ENCODE measurements at places on chromosomes 6 and 20. TPM values are rescaled to one million over a fixed set of nuclear protein-coding genes. Genes with fewer than 3 reads are reported as not detected.

CALHM5 gene
- 7.7 TPM for total RNA-seq

GPLD1 gene
- 0.43 TPM for total RNA-seq

FOXA2 gene
- total RNA-seq, result not detected

SIRPD gene
- under 0.01 TPM for total RNA-seq

GTSF1L gene
- total RNA-seq, result not detected

LST1 gene
- total RNA-seq, result not detected

TMEM217 gene
- 2.9 TPM for total RNA-seq

FRMD1 gene
- total RNA-seq, result not detected

AP5S1 gene
- total RNA-seq, result 17.7 TPM

SLC52A3 gene
- total RNA-seq, result not detected

MCCD1 gene
- total RNA-seq, result not detected

CRIP3 gene
- not detected for total RNA-seq

DNA sequence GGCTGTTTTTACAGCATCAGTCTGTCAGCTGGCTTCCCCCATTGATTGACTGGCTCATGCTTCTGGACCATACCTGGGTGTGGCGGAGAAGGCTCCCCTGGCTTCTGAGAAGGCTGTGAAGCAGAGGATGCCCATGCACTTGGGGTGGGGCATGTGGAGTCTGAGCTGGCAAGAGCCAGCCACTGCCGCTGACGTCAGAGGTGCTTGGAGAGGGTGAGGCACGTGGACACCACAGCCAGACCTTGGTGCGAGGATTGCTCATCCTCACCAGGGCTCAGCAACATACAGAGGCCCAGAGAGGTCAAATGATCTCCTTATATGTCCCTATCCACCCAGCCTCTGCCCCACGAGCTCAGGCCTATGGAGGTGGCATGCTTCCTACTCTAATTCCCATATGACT lies 211.2 kb upstream of the PMEPA1 start:
- no peak for DNase-seq

DNA sequence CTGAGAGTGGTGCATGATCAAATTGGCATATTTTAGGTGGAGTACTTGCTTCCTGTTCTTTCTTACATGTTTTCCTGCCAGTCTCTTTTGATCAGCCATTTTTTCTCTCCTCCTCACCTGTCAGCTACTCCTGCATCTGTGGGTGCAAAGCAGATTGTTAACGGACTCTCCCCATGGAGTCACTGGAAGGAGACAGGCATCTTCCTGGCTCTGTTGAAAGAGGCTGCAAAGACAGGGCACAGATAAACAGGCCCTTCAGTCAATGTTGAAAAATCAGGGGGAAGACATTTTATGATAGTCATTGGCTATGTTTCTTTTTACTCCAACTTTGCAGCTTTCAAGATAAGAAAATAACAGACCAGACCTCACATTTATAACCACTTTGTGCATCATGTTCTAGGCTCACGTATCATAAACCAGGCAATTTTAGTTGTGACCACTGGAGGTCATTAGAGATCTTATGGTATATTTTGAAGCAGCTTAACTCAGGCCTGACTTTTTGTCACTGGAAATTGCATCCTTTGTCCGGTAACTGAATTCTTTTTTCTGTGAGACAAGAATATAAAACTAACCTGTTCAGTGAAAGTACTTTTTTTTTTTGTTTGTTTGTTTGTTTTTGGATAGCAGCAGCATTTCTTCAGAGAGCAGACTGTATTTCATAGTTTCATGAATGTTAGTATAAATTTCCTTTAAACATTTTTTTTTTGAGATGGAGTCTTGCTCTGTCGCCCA lies 20.1 kb downstream of the ECT2L start:
- peak; percentile 74 for DNase-seq

DNA sequence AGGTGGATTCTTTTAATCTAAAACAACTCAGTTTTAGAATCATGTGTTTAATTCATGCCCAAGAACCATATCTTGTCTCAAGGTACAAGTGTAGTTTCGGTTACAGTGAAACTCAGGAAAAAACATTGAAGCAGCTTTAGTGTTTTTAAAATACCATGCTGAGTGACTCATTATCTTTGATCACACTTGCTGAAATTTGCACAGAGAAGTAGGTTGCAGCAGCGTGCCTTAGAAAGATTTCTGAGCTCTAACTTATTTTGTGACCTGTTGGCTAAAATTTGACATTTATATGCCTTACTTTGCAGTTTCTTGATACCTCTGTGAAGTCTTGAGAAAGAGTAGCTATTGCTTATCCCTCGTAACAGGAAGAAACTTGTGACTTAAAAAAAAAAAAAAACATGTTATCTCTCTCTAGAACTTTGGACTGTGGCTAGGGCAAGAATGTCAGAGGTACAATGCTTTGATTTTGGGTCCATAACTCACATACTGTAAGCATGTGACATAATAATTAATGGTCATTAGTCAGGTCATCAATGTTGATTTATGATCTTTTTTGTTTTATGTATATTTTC lies 34.5 kb upstream of the FUCA2 start:
- DNase-seq, result peak; percentile 49

GRCh38 chr6:33967265-33967767 lies 163.5 kb upstream of the MLN start:
- DNase-seq, result no peak

GRCh38 chr6:114194362-114195026 lies 148.3 kb downstream of the HS3ST5 start:
- peak; percentile 2 for DNase-seq

- no peak for DNase-seq
These were observed 31.1 kb downstream of the NCOA7 start for GRCh38 chr6:125821825-125822281.

DNA sequence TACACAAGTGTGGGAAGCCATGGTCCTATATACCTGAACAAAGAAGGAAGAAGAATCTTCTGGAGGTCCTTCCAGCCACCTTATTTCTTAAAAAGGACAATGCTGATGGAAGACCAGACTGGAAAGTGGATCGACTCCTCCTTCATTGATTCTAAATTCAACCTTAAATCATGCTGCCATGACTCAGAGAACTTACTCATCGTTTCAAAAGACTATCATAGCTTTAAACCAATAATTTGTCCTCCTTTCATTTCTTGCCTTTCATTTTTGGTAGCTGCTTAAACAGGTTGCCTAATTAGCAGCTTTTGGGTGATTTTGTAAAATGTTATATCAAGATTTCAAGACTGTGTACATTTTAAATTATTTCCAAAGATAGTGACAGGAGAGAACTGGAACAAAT lies 60.8 kb downstream of the RTN4IP1 start:
- no peak for DNase-seq

DNA sequence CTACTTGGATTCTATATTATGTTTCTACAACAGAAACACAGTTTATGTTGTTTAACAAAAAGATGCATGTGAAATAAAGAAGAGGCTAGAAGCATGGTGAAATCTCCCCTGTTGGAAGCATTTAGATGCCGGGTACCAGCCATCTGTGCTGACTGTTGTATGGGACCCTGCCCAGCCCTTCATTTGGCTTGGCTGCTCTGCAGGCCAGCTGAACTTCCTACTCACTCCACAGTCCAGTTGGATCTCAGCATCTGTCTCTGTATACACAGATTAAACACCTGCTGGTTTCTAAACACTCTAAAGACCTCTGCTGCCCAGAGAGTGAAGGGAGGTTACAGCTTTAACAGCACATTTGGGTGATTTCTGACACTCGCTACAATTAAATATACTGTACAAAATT lies 228.3 kb downstream of the SLC35F1 start:
- DNase-seq, result no peak

DNA sequence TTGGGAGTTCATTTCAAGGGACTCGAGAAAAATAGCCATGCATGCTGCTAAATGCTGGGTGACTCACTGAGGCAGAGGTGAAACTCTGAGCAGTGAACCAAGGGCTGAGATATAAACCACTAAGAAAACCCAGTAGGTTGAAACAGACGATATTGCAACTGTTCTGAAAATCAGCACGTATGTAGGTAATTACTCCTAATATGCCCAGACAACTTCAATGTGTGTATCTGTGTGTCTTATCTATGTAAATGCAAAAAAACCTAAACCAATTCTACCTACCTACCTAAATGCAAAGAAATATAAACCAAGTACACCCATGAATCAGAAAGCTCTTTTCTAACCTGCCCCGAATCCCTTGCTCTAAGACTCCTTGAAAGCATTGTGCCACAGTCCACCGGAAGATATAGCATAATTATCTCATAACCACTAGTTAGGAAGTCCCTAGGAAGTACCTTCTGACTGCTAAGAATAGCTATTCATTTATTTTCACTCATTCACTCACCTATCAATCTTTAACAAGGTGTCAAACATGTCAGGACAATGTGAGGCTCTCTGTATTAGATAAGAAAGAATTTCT lies 458.7 kb upstream of the RUNX2 start:
- DNase-seq, result no peak

DNA sequence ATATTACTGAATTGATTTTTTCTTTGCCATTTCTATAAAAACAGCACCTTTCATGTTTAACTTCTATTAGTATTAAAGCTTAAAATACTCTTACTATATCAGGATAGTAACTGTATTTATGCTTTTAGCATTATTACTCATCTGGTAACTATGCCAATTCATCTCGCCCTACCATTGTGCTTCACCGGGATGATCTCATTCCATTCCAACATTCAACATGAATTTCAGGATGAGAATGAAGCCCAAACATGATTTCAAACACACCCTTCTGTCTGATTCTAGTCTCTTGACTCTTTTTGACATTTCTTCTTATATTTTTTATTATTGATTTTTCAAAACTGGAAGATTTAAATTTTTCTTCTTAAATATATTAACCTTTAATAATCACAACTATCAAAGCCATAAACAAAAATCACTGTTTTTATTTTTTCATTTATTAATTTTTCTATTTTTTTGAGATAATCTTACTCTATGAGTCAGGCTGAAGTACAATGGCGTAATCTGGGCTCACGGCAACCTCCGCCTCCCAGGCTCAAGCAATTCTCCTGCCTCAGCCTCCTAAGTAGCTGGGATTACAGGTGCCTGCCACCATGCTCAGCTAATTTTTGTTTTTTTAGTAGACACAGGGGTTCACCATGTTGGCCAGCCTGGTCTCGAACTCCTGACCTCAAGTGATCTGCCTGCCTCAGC lies 46.7 kb downstream of the GJA1 start:
- DNase-seq, result no peak

DNA sequence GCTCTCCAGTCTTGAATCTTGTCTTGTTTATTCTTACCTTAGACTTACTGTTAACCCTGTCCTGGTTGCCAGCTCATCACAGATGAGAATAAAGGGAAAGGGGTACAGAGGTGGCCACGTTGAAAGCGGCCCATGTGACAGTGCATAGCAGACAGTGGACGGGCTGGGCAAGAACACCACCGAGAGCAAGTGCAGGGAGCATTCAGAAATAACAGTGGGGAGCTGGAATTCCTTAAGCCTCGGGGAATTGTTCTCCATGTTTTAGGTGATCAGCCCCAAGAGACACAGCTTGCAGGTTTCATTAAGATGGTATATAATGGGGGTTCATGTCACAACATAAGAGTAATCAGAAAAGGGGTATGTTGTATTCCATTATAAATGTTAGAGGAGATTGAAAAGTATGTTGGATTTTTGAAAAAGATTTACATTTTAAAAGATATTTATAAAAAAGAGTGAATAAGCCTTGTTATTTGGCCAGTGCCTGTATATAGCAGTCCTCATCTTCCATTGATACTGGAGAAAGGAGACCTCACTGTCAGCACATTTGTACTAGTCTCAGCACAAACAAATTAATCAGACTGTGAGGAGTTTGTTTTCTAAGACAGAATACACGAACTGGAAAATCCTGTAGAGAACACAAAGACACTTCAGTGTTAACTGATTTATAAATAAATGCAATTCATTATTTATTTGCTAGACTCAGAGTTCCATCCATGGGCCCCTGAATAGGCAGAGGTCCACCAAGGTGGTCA lies 35.4 kb downstream of the VAPB start:
- no peak for DNase-seq

DNA sequence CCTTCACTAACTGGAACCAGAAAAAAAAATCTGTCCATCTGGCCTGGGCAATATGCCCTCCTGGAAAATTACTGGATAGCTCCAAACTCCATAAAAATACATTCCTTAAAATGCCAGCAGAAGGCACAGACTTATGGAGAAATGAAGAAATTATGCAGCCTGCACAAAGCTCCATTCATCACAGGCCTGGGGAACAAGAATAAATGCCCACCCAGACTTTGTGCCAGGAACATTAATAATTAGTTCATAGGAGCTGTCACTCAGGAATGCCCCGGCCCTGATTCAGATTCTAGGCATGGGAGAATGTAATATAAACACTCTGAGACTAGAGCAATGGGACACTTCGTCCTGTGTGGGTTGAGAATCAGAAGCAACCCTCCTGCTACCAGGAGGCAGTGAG lies 199.3 kb downstream of the OTOR start:
- no peak for DNase-seq

DNA sequence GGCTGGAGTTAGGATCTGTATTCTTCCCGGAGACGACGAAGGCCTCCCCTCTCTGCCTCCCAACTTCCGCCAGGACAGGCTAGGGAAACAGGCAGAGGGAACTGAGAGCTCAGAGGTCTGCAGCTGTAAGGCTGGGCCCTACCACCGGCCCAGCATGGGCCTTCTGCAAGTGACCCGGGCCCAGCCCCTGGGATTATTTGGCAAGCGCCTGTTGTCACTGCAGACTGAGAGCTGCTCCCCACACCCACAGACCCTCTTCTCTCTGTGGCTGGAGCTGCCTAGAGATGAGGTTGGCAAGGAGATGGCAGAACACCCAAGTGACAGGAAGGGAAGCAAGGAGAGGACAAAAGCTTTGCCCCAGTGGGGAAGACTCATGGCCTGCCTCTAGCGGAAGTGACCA lies 212.6 kb downstream of the ZDHHC14 start:
- DNase-seq, result no peak

GRCh38 chr6:149646599-149646998 lies 1.9 kb downstream of the KATNA1 start:
- no peak for DNase-seq

DNA sequence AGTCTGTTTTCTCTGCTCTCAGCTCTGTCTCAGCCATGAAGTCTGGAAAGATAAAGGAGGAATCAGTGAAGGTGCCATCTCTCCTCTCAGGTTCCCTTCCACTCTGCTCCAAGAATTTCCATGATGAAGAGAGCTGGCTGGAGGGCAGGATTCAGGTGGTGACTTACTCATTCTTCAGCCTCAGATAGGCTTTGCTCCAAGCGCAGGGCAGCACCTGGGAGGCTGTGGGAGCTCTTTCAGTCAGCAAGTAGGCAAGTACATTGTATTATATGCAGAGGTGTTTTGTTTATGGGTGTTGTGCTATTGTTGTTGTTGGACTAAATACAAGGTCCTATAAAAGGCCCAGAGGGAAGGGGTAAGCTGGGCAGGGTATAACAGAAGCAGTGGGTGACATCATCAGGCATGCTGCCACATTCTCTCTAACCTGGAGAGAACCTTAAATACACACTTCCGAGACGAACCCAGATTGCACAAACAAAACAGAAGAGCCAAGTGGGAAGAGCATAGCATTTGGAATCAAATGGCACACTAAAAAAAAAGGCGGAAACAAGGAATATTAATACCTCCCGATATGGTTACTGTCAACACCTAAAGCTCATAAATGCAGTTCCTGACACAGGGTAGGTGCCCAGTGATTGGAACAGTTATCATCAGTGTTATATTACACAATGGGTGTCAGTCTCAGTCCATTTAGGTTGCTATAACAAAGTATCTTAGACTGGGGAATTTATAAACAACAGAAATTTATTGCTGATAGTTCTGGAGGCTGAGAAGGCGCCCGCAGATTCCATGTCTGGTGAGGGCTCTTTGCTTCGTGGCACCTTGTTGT lies 14.5 kb upstream of the PSMG4 start:
- no peak for DNase-seq
